ENCODE measurements at places on chromosomes 6 and 20.

DNA sequence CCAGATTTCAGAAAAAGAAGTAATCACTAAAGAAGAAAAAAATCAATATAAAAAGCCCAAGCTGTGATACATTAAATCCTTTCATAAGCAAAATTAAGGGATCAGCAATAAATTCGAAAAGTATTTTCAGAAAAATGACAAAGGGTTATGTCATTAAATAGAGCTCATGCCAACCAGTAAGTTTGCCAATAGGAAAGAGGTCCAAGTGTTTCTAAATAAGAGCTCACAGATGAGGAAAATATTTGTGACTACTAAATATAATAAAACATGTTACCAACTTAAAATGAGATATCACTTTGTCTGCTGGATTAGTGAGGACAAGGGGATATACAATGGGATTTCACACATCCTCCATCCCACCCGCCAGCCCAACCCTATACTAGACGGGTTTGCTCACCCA is 140.3 kb upstream of the EYA4 start:
- DNase-seq, result no peak

GRCh38 chr20:62837790-62838127 is 20.9 kb downstream of the COL9A3 start:
- no peak for DNase-seq

DNA sequence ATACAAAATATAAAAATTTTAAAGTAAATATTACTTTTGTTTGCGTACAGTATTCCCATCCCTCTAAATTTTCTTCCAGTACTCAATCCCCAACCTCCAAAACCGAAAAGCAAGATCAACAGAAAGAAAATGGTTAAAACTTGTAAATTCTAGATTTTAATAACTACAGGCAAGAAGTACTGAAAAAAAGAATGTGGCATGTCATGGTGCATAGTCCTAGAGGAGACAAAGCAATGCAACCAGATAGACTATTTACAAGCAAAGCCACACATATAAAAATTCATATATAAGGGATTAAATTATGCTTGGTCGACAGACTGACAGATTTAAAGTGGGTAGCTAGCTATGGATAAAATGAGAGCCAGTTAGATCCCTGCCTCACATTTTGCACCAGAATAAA is 56.5 kb upstream of the HFE start:
- no peak for DNase-seq

DNA sequence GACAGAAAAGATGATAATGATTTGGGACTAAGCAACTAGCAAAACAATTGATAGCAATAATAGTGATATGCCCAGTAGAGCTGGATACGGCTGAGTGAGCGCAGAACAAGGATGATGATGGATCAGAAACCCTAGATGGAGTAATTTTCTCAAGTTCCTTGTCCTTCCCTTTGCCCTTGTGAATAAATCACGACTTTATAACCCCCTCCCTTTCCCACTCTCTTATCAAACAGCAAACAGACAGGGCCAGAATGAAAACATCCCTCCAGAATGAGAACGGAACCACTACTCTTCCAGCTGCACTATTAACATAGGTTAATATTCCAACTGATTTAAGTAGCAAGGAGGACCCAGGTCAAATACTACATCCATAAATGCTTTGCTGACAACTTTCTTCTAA is 1.3 kb upstream of the MTFR2 start:
- DNase-seq, result no peak
